ENCODE measurements at places on chromosomes 7 and 10. TPM values are rescaled to one million over a fixed set of nuclear protein-coding genes. Genes with fewer than 3 reads are reported as not detected.

The MAT1A gene
- 0.39 TPM for polyA plus RNA-seq

The CPA1 gene
- not detected for polyA plus RNA-seq

The PEX1 gene
- 7.2 TPM for polyA plus RNA-seq

The CPA2 gene
- polyA plus RNA-seq = 0.97 TPM

The DMBT1 gene
- polyA plus RNA-seq = 0.63 TPM

The ACBD7 gene
- 35.4 TPM for polyA plus RNA-seq

The CFAP46 gene
- 1.3 TPM for polyA plus RNA-seq

The UTF1 gene
- polyA plus RNA-seq = not detected

The AOAH gene
- polyA plus RNA-seq = 2.6 TPM

The MEIG1 gene
- 0.88 TPM for polyA plus RNA-seq

Data from brain (organoid and tissue), 16 donors.